ENCODE measurements at places on chromosomes 4 and X.
A peak's percentile ranks its signal among the peaks of the same experiment; 100 is the strongest.

DNA sequence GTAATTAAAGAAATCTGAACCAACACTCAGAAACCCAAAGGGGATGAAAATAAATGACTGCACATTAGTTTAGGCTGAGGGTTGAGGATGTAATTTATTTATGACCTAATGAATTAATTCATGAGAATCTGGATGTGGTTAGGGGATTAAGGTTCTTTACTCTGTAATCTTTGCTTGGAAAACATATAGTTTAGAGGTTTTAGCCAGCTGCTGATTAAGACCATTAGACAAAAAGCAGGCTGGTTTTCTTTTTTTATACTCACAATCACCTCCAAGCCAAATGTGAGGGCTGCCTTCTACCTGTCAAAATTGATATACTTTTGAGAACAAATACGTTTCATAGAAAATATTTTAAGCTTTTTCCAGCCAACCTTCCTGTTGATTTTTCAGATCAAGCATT lies 2705.8 kb downstream of the PCDH7 start:
- peaks cover 14% of the 10 kb centered on the region for H3K4me1 ChIP-seq
- H3K4me3 ChIP-seq = no peak overlapping the region
- no peak for DNase-seq
- no peaks in the 10 kb centered on the region for H3K36me3 ChIP-seq
- no peak overlapping the region for H3K27ac ChIP-seq

- peak overlapping the region; percentile 52 for H3K4me3 ChIP-seq
- H3K36me3 ChIP-seq = no peaks in the 10 kb centered on the region
- no peak for DNase-seq
- peaks cover 16% of the 10 kb centered on the region for H3K4me1 ChIP-seq
- H3K27me3 ChIP-seq = no peaks in the 10 kb centered on the region
These were observed 29.9 kb downstream of the SOWAHB start for GRCh38 chr4:76867880-76868655.

DNA sequence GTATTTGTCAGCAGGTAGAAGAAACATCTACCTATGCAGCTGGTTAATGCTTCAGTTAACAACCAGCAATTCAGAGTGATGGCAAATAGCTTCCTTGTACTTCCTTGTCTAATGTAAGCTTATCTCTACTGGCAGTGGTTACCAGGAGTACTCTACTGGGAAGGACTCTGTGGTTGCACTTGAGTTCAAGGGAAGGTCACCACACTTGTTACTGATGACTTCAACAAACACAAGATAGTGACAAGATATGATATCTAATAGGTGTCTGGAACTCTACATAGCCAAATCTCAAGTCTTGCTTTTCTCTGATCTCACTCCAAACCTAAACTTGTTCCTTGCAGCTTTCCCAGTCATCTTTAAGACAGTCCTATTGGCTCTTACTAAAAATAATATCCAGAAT lies 1644.9 kb upstream of the TENM3 start:
- no peaks in the 10 kb centered on the region for H3K36me3 ChIP-seq
- no peak overlapping the region for H3K4me3 ChIP-seq
- no peak for DNase-seq
- H3K27me3 ChIP-seq = no peaks in the 10 kb centered on the region

DNA sequence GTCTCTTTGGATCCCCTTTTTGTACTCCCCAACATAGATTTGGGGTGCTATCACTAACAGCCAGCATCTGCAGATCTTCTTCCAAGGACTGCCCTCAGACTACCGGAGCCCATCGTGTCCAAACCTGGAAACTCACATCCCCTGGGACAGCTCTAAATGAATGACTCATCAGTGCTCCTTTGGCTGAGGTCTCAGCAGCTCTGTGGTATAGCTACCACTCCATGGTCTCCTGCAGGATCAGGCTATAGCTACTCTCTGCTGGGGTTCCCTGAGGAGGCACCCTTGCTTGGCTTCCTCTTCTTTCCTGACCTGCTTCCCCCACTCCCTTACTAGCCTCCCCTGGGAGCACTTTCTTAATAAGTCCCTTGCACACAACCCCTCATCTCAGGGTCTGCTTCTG lies 97.5 kb upstream of the PRPS2 start:
- H3K4me3 ChIP-seq = no peak overlapping the region
